ENCODE measurements at places on chromosomes 6 and 20.

DNA sequence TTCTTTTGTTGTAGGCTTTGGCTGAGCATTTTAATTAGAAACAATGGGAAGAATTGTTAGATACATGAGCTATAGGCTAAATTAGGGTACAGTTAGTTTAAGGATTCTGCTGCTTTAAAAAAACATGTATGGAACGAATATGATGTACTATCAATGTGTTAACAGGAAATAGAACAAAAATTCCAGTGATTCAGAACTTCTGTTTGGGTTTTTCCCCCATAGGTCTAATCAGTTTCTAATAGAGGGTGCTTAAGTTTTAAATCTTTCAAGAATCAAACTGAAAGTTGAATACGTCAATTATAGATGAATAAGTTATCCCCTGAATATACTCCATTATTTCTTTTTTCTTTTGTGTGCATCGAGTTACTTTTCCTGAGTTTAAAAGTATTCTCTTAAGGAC, 1.9 kb downstream of the TAB2 start:
- no peak for DNase-seq

DNA sequence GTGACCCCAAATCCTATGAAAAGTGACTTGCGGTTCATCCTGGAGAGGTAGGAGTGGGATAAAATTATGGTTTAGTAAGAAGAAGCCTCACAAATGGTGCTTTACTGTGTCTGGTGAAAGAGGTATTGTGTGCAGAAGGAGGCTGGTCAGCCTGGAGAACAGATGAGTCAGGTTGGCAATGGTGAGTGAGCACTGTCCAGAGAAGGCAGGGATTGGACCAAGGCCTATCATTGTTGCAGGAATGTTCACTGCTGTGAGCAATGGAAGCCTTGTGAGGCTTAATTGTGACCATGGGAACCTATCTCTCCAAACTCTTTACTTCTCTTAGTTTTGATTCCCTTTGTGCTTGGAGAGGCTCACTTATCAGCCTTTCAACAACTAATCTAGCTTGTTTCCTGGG, 89.0 kb upstream of the KCNK16 start:
- DNase-seq: peak; percentile 41

GRCh38 chr6:142824426-142824825, 120.5 kb downstream of the HIVEP2 start:
- no peak for DNase-seq

GRCh38 chr6:36754582-36755434, 57.2 kb downstream of the RAB44 start:
- DNase-seq: no peak

DNA sequence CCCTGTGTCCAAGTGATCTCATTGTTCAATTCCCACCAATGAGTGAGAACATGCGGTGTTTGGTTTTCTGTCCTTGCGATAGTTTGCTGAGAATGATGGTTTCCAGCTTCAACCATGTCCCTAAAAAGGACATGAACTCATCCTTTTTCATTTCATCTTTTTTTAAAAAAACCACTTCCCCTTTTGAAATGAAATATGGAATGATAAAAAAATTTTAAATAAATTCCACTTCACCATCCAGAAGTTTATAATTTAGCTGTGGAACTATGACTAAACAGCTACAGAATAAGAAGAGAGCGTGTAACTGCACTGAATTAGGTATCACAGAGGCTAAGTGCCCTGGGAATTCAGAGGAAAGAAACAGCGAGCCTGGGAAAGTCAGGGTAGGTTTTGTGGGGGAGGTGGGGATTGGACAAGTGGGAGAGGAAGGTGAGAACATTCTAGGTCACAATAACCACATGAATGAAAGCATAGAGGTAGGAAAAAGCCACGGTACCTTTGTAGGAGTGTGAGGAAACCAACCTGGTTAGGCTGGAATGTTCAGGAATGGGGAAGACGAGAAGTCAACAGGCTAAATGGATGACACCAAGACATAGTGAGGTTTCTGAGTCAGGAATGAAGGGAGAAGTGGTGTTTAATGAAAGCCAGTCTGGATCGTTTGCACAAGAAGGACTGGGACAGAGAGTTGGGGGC, 11.0 kb downstream of the TRIM10 start:
- peak; percentile 20 for DNase-seq

DNA sequence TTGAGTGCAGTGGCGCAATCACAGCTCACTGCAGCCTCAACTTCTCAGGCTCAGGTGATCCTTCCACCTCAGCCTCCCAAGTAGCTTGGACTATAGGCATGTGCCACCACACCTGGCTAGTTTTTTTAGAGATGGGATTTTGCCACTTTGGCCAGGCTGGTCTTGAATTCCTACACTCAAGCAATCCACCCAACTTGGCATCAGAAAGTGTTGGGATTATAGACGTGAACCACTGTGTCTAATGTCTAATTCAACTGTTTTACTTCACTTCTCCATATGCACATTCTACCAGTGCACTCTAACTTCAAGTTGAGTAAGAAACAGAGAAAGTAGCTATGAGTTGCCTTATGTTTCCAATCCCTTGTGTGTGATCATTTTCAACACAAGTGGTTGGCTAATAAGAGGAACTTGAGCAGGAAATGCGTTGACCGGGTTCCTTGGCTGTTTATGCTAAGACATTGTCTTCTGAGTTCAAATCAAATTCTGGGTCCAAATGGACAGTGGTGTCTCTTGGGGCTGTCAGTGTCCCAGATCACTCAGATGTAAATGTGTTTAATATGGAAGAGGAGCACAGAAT, 23.9 kb downstream of the ZNF337 start:
- DNase-seq: no peak

GRCh38 chr6:20978151-20978614, 443.9 kb downstream of the CDKAL1 start:
- DNase-seq: peak; percentile 81

DNA sequence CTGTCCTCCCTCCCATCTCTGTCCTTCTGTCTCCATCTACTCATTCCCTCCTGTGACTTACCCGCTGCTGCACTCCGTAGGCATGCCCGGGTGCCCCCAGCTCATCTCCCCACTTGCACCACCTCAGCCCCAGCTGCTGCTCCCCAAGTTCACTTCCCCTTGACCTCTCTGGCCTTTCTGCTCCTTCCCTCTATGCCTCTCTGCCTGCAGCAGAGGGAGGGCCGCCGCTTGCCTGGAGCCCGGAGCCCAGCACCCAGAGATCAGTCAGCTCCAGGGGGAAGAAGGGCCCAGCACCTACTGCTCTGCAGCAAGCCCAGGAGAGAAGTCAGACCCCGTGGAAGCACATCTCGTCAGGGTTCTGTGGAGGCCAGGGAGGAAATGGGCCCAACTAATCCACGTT, 97.4 kb downstream of the LRFN2 start:
- DNase-seq: no peak

DNA sequence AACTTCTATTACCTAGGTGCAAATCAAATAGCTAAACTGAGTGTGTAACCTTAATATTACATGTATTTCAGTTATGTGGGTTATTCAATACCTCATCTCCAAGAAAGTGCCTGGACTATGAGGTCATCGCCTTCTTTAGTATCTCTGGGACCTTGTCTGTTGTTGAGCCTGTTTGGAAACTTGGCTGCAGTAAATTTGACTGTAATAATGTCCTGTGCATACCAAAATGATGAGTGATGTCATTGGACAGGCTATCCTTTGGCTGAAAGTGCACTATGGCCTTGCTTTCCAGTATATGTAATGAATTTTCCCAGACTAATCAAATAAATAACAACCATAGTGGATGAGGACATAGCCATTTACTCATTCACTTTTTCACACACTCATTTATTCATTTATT, 455.1 kb downstream of the ADGRB3 start:
- peak; percentile 94 for DNase-seq

- DNase-seq: no peak
Observed at GRCh38 chr6:145954985-145955384, 9.2 kb downstream of the SHPRH start.

- peak; percentile 98 for DNase-seq
Observed at GRCh38 chr6:38346291-38347079, 293.2 kb downstream of the BTBD9 start.

Measured in fibroblast of upper back skin (primary cell).